HCT116 (cell line): ENCODE measurements at places on chromosomes 6 and 20. TPM values are rescaled to one million over a fixed set of nuclear protein-coding genes. Genes with fewer than 3 reads are reported as not detected.

CGA gene
- not detected for total RNA-seq

- DNase-seq: peak; percentile 58
- no peaks in the 10 kb centered on the region for H3K27me3 ChIP-seq
- no peaks in the 10 kb centered on the region for H3K36me3 ChIP-seq
- peak overlapping the region; percentile 12 for H3K4me3 ChIP-seq
- peak overlapping the region; percentile 72 for H3K27ac ChIP-seq
- H3K4me1 ChIP-seq: peaks cover 42% of the 10 kb centered on the region
Observed at GRCh38 chr6:138454981-138455706, 44.1 kb downstream of the NHSL1 start.

PRL gene
- total RNA-seq: not detected

DNA sequence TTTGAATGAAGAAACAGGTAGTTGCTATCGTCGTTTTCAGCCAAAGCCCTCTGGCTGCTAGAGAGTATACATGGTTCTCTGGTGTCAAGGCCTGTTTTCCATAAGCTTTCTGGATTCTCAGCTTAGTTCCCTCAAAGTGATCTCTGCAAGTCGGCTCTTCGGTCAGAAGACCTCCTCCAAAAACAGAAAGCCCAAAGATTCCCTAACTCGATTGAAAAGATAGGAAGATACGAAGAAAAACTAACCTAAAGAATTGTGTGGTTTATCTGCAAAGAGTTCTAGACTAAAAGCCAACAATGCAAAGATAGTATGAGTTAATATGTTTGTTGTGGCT lies 545 bp upstream of the ASCC3 start:
- peaks cover 15% of the 10 kb centered on the region for H3K4me1 ChIP-seq
- DNase-seq: no peak
- H3K4me3 ChIP-seq: peak overlapping the region; percentile 77
- H3K27ac ChIP-seq: peak overlapping the region; percentile 68
- no peaks in the 10 kb centered on the region for H3K27me3 ChIP-seq

GRCh38 chr6:21185861-21186478 lies 407.6 kb upstream of the SOX4 start:
- no peak for DNase-seq
- no peaks in the 10 kb centered on the region for H3K27me3 ChIP-seq
- H3K4me1 ChIP-seq: peaks cover 4% of the 10 kb centered on the region; the same call in 1 of the 2 replicates
- no peak overlapping the region for H3K27ac ChIP-seq
- no peaks in the 10 kb centered on the region for H3K36me3 ChIP-seq

- no peaks in the 10 kb centered on the region for H3K27me3 ChIP-seq
- H3K36me3 ChIP-seq: no peaks in the 10 kb centered on the region
- H3K4me3 ChIP-seq: no peak overlapping the region
- DNase-seq: no peak
- no peak overlapping the region for H3K27ac ChIP-seq
Observed at GRCh38 chr6:87779542-87779941, 77.5 kb upstream of the AKIRIN2 start.

NOX3 gene
- total RNA-seq: not detected

- no peaks in the 10 kb centered on the region for H3K4me1 ChIP-seq
- H3K27ac ChIP-seq: no peak overlapping the region
- no peak overlapping the region for H3K4me3 ChIP-seq
- DNase-seq: no peak
- no peaks in the 10 kb centered on the region for H3K36me3 ChIP-seq
- H3K27me3 ChIP-seq: no peaks in the 10 kb centered on the region
Observed at GRCh38 chr6:11362564-11362963, 130.1 kb upstream of the NEDD9 start.

GRCh38 chr6:75922226-75922625 lies 150.2 kb downstream of the IMPG1 start:
- H3K36me3 ChIP-seq: no peaks in the 10 kb centered on the region
- H3K4me3 ChIP-seq: no peak overlapping the region
- no peak overlapping the region for H3K27ac ChIP-seq
- DNase-seq: no peak
- H3K27me3 ChIP-seq: no peaks in the 10 kb centered on the region

ZSWIM1 gene
- 13.0 TPM for total RNA-seq

DNA sequence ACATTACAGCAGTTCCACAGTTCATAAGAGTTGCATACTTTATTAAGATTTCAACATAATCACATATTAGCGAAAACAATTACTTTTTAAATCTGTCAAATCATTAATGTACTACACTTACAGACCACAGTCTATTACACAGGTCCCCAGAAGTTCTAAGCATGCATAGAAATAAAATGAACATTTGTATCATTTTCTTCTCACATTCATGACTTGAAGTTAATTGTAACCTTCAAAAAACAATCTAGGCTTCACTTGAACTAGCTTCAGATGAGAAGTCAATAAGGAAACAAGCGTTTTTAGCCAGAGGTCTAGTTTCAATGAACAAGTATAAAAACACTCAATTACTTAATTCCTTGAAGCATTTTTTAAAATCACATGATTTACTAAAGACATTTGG lies 238.3 kb downstream of the HACE1 start:
- no peak overlapping the region for H3K27ac ChIP-seq
- H3K36me3 ChIP-seq: no peaks in the 10 kb centered on the region

DNA sequence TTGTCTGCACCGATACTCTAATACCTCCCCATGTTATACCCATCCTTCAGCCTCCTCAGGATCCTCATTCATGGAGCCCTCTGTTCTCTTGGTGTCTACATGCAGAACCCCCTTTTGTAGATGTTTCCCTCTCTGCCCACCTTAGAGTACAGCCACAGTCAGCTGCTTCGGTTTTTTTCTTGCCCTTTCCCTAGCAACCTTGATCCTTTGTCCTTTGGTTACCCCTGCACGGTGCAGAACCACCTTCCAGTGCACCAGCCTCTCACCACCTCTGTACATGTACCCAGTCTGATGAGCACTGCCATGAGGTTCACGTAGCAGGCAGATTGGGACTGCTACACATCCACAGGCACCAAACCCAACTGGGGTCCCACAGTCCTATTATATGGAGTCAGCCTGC lies 7.3 kb downstream of the VPS16 start:
- H3K4me1 ChIP-seq: no peaks in the 10 kb centered on the region
- H3K36me3 ChIP-seq: no peaks in the 10 kb centered on the region
- no peak for DNase-seq
- no peaks in the 10 kb centered on the region for H3K27me3 ChIP-seq
- no peak overlapping the region for H3K27ac ChIP-seq

TRIM15 gene
- 6.5 TPM for total RNA-seq

TSHZ2 gene
- total RNA-seq: 0.07 TPM

MUC21 gene
- not detected for total RNA-seq

- no peaks in the 10 kb centered on the region for H3K36me3 ChIP-seq
- H3K27ac ChIP-seq: no peak overlapping the region
- no peak overlapping the region for H3K4me3 ChIP-seq
- no peaks in the 10 kb centered on the region for H3K27me3 ChIP-seq
Observed at GRCh38 chr20:48627737-48628128, 200.1 kb downstream of the PREX1 start.

DNA sequence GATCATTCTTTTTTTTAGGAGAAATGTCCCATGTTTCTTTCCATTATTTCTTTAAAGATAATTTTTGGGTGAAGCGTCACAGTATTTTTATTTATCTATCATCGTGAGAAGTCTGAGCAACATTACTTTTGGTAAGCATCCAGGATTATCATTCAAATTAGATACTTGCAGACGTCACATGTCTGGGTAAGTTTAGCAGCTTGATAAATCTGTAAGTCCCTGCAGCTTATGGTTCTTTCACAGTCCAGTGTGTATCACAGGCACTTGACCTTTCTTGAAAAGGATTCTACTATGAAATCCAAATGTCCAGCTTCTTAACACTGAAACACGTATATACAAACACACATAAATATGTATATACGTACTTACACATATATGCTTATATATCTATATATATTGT lies 359.4 kb downstream of the ESR1 start:
- no peak for DNase-seq
- H3K36me3 ChIP-seq: no peaks in the 10 kb centered on the region
- no peaks in the 10 kb centered on the region for H3K4me1 ChIP-seq
- H3K27me3 ChIP-seq: no peaks in the 10 kb centered on the region
- no peak overlapping the region for H3K4me3 ChIP-seq
- no peak overlapping the region for H3K27ac ChIP-seq

ELOVL2 gene
- 0.07 TPM for total RNA-seq

ADTRP gene
- total RNA-seq: 0.86 TPM

HLA-DOB gene
- 0.64 TPM for total RNA-seq

GRCh38 chr6:46933751-46934150 lies 12.0 kb upstream of the ADGRF5 start:
- H3K36me3 ChIP-seq: no peaks in the 10 kb centered on the region
- no peaks in the 10 kb centered on the region for H3K4me1 ChIP-seq
- no peaks in the 10 kb centered on the region for H3K27me3 ChIP-seq
- H3K27ac ChIP-seq: no peak overlapping the region
- no peak overlapping the region for H3K4me3 ChIP-seq
- no peak for DNase-seq

DNA sequence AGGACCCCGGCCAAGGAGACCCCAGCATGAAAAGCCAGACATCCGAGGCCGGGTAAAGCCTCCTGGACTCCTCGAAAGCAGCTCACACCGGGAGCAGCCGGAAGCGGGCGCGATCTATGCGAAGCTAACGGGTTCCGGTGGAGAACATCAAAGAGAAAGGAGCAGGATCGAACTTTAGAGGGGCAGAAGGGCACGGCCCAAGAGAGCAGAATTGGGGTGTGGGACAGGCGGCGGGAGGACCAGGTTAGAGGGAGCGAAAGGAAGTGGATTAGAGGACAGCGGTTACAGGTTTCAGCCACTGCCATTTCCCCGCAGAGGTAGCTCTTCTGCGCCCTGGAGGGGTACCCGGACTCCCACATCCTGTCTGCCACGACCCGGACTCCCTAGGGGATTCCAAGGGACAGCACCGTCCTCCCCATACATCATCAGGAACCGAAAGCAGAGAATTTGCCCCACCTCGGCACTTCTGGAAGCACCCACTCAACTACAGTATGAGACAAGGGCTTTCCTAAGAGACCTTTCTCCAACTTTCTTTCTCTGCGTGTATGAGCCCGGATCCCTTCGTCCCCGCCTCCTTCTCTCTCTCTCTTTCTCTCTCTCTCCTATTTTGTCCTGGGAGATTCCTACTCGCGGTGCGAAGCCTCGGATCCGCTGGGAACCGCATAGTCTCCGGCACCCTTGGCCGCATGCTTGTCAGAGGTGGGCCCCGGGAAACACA lies 507 bp upstream of the VGLL2 start:
- no peak overlapping the region for H3K27ac ChIP-seq
- no peaks in the 10 kb centered on the region for H3K36me3 ChIP-seq
- no peaks in the 10 kb centered on the region for H3K4me1 ChIP-seq
- H3K27me3 ChIP-seq: peaks cover 3% of the 10 kb centered on the region; the same call in 1 of the 2 replicates
- no peak for DNase-seq

DNA sequence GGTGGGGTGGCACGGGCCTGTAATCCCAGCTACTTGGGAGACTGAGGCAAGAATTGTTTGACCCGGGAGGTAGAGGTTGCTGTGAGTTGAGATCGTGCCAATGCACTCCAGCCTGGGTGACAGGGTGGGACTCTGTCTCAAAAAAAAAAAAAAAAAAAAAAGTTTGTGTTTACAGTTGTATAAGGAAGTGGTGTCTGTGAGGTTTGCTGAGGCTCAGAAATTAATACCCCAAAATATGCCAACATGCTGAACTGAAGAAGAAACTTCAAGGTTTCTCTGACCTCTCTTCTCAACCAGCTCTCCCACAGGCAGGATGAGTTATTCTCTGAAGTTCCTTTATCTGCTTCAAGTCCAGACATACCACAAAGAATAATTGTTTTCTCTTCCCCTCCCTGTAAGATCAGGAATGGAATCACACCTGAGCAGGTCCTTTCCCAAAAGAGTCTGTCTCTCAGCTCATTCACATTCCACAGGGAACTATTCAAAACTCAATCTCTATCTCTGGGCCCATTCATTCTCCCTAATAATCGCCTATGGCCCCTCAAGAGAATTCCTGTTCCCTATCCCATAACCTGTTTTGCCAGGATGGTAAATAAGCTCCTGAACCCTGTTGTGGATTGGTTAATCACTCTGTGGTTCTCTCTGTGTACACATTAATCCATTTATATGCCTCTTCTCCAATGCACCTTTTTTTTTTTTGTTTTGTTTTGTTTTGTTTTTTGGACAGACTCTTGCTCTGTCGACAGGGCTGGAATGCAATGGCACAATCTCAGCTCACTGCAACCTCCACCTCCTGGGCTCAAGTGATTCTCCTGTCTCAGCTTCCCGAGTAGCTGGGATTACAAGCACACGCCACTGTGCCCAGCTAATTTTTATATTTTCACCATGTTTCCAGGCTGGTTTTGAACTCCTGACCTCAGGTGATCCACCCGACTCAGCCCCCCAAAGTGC lies 17.4 kb upstream of the KIFC1 start:
- peaks cover 16% of the 10 kb centered on the region for H3K4me1 ChIP-seq
- no peak overlapping the region for H3K27ac ChIP-seq
- no peak overlapping the region for H3K4me3 ChIP-seq
- no peak for DNase-seq

DNA sequence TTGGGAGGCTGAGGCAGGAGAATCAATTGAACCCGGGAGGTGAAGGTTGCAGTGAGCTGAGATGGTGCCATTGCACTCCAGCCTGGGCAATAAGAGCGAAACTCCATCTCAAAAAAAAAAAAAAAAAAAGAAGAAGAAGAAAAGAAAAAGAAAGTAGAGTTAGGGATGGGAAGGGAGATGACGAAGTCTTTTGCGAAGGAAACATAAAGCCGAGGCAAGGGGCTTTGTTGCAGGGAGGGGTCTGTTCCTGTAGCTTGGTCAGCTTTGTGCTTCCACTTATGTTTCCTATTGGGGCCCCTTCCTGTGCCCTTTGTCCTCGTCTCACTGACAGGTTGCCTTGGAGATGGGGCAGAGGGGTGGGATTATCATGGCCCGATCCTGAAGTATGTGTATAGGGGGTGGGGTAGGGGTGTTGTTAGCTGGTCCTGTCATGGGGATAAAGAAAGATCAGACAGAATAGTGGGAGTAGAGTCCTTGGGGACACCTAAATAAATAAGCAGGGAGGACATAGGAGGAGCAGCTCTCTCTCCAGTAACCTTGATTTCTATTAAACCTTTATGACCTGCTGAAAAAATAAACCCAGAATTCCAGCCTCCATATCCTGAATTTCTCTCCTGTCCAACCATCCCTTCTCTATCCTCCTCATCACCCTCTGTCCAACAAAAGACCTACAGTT lies 1.1 kb upstream of the CLIC1 start:
- H3K36me3 ChIP-seq: peaks cover 20% of the 10 kb centered on the region
- H3K4me3 ChIP-seq: peak overlapping the region; percentile 37
- DNase-seq: no peak
- no peaks in the 10 kb centered on the region for H3K27me3 ChIP-seq

GRCh38 chr6:7241709-7242645 lies 71.0 kb downstream of the SSR1 start:
- no peak overlapping the region for H3K4me3 ChIP-seq
- peaks cover 4% of the 10 kb centered on the region; the same call in 1 of the 2 replicates for H3K36me3 ChIP-seq
- no peak for DNase-seq
- peaks cover 54% of the 10 kb centered on the region for H3K4me1 ChIP-seq

- H3K27me3 ChIP-seq: no peaks in the 10 kb centered on the region
- H3K4me1 ChIP-seq: no peaks in the 10 kb centered on the region
- no peak overlapping the region for H3K27ac ChIP-seq
- H3K4me3 ChIP-seq: no peak overlapping the region
Observed at GRCh38 chr6:24595910-24596525, 50.0 kb downstream of the KIAA0319 start.

- H3K4me1 ChIP-seq: peaks cover 9% of the 10 kb centered on the region; the same call in 1 of the 2 replicates
- no peak for DNase-seq
- no peak overlapping the region for H3K4me3 ChIP-seq
Observed at GRCh38 chr20:50655311-50655880, 35.9 kb downstream of the RIPOR3 start.

ZC3H12D gene
- total RNA-seq: 0.30 TPM

SCRT2 gene
- not detected for total RNA-seq
